ENCODE measurements at places on chromosomes 1 and 21. TPM values are rescaled to one million over a fixed set of nuclear protein-coding genes. Genes with fewer than 3 reads are reported as not detected.

DNA sequence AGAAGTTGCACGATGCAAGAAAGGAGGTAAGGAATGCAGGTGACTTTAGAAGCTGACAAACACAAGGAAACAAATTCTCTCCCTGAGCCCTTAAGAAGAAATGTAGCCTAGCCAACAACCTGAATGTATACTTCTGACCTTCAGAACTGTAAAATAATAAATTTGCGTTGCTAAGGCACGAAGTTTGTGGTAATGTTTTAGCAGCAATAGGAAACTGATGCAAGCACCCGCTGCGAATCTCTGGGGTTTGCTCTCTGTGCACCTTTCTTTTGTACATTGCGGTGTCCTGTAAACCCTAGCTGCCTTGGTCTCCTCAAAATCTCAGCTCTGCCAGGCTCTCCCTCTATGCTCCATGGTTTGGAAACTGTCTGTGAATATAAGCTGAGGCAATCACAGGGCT lies 15.1 kb downstream of the CD53 start:
- peaks cover 14% of the 10 kb centered on the region for H3K36me3 ChIP-seq
- no peak for DNase-seq
- H3K27me3 ChIP-seq, result no peaks in the 10 kb centered on the region
- peak overlapping the region; percentile 83 for H3K27ac ChIP-seq
- peak overlapping the region; percentile 73 for H3K4me3 ChIP-seq

Gene NKAIN1
- not detected for total RNA-seq

Gene PDZK1
- 0.39 TPM for total RNA-seq

- H3K27me3 ChIP-seq, result peaks cover 51% of the 10 kb centered on the region
- DNase-seq, result no peak
- peaks cover 8% of the 10 kb centered on the region for H3K4me1 ChIP-seq
- no peaks in the 10 kb centered on the region for H3K36me3 ChIP-seq
- no peak overlapping the region for H3K27ac ChIP-seq
- H3K4me3 ChIP-seq, result no peak overlapping the region
These were observed 12.6 kb upstream of the SAMD11 start for GRCh38 chr1:910881-911721.

- no peak overlapping the region for H3K27ac ChIP-seq
- no peaks in the 10 kb centered on the region for H3K4me1 ChIP-seq
- H3K36me3 ChIP-seq, result no peaks in the 10 kb centered on the region
- H3K27me3 ChIP-seq, result no peaks in the 10 kb centered on the region
These were observed 363.2 kb upstream of the SNX7 start for GRCh38 chr1:98298319-98298718.

DNA sequence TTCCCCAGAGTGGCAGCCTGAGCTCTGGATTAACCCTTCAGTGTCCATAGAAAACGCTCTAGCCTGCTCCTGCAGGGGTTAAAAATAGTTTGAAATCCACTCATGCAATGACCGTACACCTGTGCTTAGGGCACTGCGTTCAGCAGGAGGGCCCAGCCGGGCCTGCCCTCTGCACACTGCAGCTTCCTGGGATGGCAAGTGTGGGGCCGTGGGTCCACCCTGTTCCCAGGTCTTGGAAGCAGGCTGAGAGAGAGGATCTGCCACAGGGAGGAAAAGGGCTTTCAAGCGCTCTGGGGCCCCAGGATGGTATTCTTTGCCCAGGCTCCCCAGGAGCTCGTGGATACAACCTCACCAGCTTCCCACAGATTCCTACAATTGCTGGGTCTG lies 1.5 kb upstream of the S100B start:
- peaks cover 1% of the 10 kb centered on the region for H3K36me3 ChIP-seq
- no peak for DNase-seq
- peak overlapping the region; percentile 45 for H3K27ac ChIP-seq
- H3K4me1 ChIP-seq, result peaks cover 33% of the 10 kb centered on the region

GRCh38 chr1:85137660-85138059 lies 63.2 kb downstream of the SYDE2 start:
- no peaks in the 10 kb centered on the region for H3K36me3 ChIP-seq
- no peak overlapping the region for H3K4me3 ChIP-seq
- no peaks in the 10 kb centered on the region for H3K4me1 ChIP-seq
- H3K27me3 ChIP-seq, result no peaks in the 10 kb centered on the region

DNA sequence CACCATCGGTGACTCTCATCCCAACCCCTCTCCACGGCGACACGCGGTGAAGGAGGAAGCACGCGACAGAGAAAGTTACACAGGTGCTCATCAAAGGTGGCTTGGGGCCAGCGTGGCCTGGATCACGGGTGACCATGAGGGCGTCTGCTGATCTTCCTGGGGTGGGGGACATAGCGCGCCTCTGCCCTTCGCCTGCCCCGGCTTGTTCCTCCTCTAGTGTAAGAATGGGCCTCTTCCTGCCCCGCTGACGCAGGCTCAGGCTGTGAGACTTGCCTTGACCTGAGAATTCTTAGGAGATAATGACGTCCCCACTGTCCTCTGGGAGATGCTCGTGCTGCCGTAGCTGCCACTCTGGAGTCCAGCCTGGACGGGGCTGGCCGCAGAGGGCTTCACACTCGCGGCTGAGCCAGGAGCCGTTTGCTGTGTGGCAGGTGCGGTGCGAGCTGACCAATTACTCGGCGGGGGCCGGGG lies 39.0 kb upstream of the TMEM52 start:
- no peak overlapping the region for H3K4me3 ChIP-seq
- H3K27ac ChIP-seq, result no peak overlapping the region
- H3K36me3 ChIP-seq, result peaks cover 1% of the 10 kb centered on the region
- H3K4me1 ChIP-seq, result peaks cover 16% of the 10 kb centered on the region
- DNase-seq, result no peak
- peaks cover 15% of the 10 kb centered on the region for H3K27me3 ChIP-seq

GRCh38 chr1:33284049-33284448 lies 27.8 kb downstream of the ZNF362 start:
- H3K4me3 ChIP-seq, result no peak overlapping the region
- no peak for DNase-seq
- no peaks in the 10 kb centered on the region for H3K4me1 ChIP-seq

DNA sequence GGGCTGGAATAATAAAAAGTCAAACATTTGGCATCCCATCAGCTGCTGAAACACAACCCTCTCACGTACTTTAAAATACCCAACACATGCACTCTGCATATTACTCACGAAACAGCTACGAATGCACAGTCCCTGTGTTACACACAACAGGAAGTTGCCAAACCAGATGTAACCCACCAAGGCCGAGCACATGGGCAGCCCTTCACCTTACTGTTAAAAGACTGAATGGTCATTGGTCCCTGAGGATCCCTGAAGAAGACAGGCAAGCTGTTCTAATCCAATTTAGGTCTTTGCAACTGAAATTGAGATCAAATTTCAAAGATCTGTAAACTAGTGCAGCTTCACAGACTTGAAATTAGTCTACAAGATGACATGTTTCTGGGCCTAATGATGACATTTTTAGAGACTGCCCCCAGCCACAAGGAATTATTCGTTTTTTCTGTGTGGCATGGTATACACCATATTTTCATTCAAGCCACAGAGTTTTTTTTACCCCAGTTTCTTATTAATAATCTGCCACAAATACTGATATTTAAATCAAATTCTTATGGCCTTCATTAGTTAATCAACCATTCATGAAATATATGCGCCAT lies 25.6 kb upstream of the IER5 start:
- H3K36me3 ChIP-seq, result peaks cover 17% of the 10 kb centered on the region
- peak; percentile 46 for DNase-seq
- peak overlapping the region; percentile 79 for H3K27ac ChIP-seq
- H3K27me3 ChIP-seq, result peaks cover 4% of the 10 kb centered on the region

Gene AIRE
- total RNA-seq, result not detected

DNA sequence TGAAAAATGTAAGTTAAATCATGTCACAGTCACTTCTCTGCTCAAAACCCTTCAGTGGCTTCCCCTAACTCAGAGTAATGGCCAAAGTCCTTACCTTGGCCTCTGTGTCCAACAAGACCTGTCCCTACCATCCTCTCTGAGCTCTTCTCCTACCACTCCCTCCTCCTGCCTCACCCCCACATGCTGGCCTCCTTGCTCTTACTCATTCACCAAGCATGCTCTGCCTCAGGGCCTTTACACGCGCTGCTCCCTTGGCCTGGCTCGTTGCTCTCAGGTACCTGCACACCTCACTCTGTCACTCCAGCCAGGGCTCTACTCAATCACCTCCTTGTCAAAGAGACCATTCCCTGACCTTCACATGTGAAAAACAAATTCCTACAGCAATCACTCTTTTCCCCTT lies 54.2 kb downstream of the SEC16B start:
- H3K4me1 ChIP-seq, result no peaks in the 10 kb centered on the region
- DNase-seq, result no peak
- H3K36me3 ChIP-seq, result no peaks in the 10 kb centered on the region
- H3K27ac ChIP-seq, result no peak overlapping the region
- H3K4me3 ChIP-seq, result no peak overlapping the region

DNA sequence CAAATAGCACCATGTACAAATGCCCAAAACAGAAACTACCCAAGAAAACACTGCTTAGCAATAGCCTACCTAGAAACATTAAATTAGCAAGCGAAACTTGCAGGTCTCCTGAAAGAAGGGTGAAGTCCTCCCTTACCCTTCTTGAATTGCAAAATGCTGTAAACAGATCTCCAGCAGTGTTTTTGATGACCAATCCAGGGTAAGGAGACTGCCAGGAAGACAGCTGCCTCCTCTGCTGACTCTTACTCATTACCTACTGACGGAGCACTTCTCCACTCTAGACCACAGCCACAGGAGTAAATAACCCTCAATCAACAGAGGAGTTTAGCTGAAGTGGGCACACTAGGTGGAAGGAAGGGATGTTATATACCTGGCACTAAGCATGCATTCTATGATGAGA lies 32.2 kb upstream of the GADD45A start:
- DNase-seq, result no peak
- H3K4me3 ChIP-seq, result no peak overlapping the region
- peaks cover 8% of the 10 kb centered on the region for H3K27me3 ChIP-seq
- H3K4me1 ChIP-seq, result no peaks in the 10 kb centered on the region

GRCh38 chr1:101704895-101705294 lies 291.8 kb downstream of the OLFM3 start:
- no peak overlapping the region for H3K4me3 ChIP-seq
- no peaks in the 10 kb centered on the region for H3K4me1 ChIP-seq
- H3K27me3 ChIP-seq, result peaks cover 3% of the 10 kb centered on the region
- H3K36me3 ChIP-seq, result no peaks in the 10 kb centered on the region

DNA sequence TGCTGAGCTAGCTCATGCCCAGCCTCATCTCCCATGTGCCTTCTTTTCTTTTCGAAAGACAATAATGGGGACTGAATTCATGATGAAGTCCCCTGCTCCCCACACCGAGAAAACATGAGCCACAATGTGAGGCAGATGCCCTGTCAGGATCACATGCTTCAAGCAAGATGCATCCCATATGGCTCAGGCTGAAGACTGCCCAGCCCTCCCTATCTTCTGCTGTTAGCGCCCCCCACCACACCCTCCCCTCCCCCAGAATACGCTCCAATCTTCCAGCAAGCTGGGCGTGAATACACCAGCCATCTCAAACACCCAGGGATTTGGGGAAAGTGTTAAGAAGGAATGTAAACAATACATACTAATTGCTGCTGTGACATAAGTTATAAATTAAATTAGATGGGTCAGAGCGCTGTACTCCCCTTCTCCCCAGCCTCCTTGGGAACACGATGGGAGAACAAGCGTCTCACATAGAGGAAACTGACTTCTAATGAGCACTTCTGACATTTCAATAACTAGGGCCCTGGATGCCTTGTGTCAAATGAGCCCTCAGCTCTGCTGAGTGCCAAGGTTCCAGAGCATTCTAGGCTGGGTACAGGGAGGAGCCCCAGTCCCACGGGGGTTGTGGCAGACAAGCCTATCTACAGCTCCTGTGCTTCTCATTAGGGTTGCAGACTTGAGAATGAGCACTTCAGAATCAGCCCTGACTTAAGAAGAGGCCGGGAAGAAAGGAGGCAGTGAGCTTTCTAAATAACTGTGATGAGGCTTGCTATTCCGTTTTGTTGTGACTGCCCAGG lies 55.6 kb downstream of the TNR start:
- no peaks in the 10 kb centered on the region for H3K36me3 ChIP-seq
- H3K4me1 ChIP-seq, result no peaks in the 10 kb centered on the region
- H3K27ac ChIP-seq, result no peak overlapping the region
- no peak for DNase-seq
- no peak overlapping the region for H3K4me3 ChIP-seq

Gene SLC26A9
- total RNA-seq, result not detected

- H3K4me1 ChIP-seq, result no peaks in the 10 kb centered on the region
- no peak for DNase-seq
- peaks cover 5% of the 10 kb centered on the region for H3K27me3 ChIP-seq
- no peak overlapping the region for H3K27ac ChIP-seq
- H3K36me3 ChIP-seq, result no peaks in the 10 kb centered on the region
These were observed 20.8 kb upstream of the SLC35F3 start for GRCh38 chr1:233883671-233884070.

DNA sequence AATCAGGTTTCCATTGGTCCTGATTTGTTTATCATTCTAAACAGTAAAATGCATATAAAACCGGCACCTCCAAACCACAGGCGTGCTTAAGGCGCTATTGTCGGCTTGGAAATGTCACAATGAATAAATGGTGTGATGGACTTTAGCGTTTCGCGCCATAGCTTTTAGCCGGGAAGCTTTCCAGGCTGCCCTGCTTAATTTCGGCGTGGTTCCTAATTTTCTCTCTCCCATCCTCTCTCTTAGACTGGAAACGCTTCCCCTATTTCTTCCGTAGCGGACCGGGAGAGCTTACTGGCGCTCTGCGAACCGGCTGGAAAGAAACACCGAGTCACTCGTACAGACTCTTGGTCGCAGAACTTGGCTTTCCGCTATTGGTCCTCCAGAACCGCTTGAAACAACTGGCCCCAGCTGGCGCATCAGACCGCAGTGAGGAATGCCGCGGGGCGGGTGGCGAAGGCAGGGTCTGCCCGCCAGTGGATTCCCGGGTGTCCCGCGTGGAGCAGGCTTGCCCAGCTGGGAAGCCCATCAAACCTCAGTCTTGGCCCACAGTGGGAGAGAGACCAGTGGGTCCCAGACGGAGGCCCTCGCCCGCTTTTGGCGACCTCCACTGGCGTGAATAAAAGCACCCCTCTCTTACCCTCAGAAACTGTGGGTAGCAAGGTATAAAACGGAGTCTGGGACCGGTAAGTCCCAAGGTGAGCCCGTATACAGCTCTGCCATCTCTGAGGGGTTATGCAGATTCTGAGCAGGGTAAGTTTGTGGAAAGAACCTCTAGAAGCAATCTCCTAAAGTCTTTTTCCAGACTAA lies 4.0 kb upstream of the LHX8 start:
- no peak overlapping the region for H3K27ac ChIP-seq
- DNase-seq, result no peak
- H3K4me1 ChIP-seq, result peaks cover 17% of the 10 kb centered on the region
- peaks cover 1% of the 10 kb centered on the region for H3K36me3 ChIP-seq

GRCh38 chr1:86447198-86447790 lies 21.4 kb upstream of the CLCA1 start:
- H3K4me3 ChIP-seq, result no peak overlapping the region
- no peaks in the 10 kb centered on the region for H3K27me3 ChIP-seq
- H3K27ac ChIP-seq, result no peak overlapping the region
- DNase-seq, result no peak
- H3K4me1 ChIP-seq, result no peaks in the 10 kb centered on the region

Data from activated T-cell treated with anti-CD3 and anti-CD28 coated beads, Interleukin-2, amount 50 U/mL, for 72 hours (primary cell).